CMK (cell line): ENCODE measurements at places on chromosomes 3 and 15.

DNA sequence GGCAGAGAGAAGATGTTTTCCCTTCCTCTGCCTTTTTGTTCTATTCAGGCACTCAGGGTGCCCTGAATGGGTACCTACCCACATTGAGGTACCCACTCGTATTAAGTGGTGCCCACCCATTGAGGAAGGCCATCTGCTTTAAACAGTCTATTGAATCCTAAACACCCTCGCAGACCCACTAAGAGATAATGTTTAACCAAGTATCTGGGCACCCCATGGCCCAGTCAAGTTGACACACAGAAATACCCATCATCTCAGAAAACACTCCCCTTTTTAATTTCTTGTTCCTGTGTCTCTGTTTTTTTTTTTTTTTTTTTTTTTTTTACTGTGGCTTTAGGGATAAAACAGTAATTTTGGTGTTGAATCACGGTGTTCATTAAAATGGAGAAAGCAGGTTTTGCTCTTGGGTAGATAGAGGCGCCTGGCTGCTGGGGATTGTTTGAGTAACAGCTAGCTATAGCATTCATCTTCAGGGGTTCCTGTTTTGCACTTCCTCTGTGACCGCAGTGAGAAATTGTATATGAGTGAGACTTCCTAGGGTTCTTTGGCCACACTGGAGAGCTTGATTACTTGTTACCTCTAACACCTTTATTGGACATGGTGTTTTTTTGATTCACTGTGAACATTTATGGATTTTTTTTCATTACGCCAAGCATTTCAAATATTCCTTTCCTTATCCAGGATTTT, 259.1 kb downstream of the PTPRG start:
- DNase-seq: no peak

GRCh38 chr3:105030211-105030610, 336.5 kb upstream of the ALCAM start:
- DNase-seq: no peak

- no peak for DNase-seq
Observed at GRCh38 chr3:122421101-122421500, 5.2 kb upstream of the WDR5B start.

- no peak for DNase-seq
Observed at GRCh38 chr3:87435926-87436620, 159.7 kb upstream of the POU1F1 start.

DNA sequence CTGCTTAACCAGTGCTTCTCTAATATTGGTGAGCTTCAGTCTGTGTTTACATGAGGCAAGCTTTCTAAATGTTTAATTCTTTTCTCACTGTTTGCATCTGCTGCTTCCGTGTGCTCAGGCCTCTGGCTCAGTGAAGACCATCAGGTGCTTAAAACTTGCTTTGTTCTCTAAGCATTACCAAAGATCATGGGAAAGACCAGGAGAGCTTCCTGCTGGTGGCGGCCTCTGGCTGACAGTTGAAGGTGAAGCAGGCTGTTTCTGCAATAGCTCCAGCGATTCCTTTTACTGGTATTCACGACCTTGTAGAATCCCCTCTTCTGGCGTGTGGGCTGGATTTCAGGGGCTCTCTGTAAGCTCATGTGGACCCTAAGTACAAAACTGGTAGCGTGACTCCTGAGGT, 45.1 kb downstream of the EDEM1 start:
- DNase-seq: no peak

GRCh38 chr15:88681610-88682221, 42.9 kb downstream of the ISG20 start:
- DNase-seq: no peak

GRCh38 chr3:71863563-71864190, 78.7 kb upstream of the PROK2 start:
- no peak for DNase-seq

- no peak for DNase-seq
Observed at GRCh38 chr3:14246414-14246813, 67.8 kb downstream of the LSM3 start.
